ENCODE measurements at places on chromosomes 12 and 14. TPM values are rescaled to one million over a fixed set of nuclear protein-coding genes. Genes with fewer than 3 reads are reported as not detected.

Gene KCNH5
- not detected for total RNA-seq

Gene TCTN1
- 57.4 TPM for total RNA-seq

Gene RASSF9
- 3.7 TPM for total RNA-seq

Gene HELB
- 2.2 TPM for total RNA-seq

Gene GARIN6
- total RNA-seq, result not detected

Gene CEP83
- total RNA-seq, result 5.7 TPM

Gene PTGER2
- 5.6 TPM for total RNA-seq

Gene RPS6KL1
- total RNA-seq, result 4.4 TPM

Gene CLMN
- 1.6 TPM for total RNA-seq

Gene TMPRSS12
- not detected for total RNA-seq

Gene TAS2R19
- total RNA-seq, result 0.94 TPM

Gene CNOT2
- 78.7 TPM for total RNA-seq

Gene CLSTN3
- total RNA-seq, result 8.7 TPM

Gene ACSS3
- total RNA-seq, result 10.2 TPM

Gene KRT72
- not detected for total RNA-seq

Gene SETD1B
- total RNA-seq, result 8.0 TPM

Gene RAPGEF3
- 1.2 TPM for total RNA-seq

Gene HOXC4
- total RNA-seq, result not detected

Gene NANOG
- not detected for total RNA-seq

Gene ANG
- total RNA-seq, result 37.8 TPM
